ENCODE measurements at places on chromosomes 2 and 18.

- peak; percentile 95 for DNase-seq
Measured at GRCh38 chr2:62578803-62579640, 73.0 kb upstream of the TMEM17 start.

DNA sequence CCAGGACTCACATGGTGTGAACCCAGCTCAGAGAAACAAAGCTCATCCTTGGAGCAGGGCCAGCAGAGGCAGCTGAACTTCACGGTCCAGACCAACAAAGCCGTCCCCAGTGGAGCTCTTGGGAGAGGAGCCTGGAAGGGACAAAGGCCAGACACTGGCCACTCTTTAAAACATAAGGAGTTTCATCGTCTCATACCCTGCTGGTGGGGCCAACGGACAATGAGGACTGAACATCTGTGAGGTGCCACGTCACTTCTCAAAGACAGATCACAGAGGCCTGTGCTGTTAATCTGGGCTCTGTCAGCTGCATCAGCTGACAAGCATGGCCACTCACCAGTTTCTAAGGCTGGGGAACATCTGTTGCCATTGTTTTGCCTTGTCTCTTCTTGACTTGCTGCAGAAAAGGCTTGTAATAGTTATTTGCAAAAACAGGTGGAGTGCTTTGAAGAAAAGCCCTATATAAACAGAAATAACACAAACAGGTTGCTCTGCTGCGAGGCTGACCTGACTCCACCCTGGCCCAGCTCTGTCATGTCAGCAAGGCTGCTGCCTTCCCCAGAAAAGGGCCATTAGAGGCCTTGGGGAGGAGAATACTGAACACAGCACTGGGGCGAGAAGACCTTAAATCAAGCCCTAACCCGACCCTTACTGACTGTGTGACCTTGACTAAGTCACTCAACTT lies 68.1 kb upstream of the DAPL1 start:
- DNase-seq: no peak

GRCh38 chr2:226738821-226739544 lies 60.6 kb downstream of the IRS1 start:
- no peak for DNase-seq

DNA sequence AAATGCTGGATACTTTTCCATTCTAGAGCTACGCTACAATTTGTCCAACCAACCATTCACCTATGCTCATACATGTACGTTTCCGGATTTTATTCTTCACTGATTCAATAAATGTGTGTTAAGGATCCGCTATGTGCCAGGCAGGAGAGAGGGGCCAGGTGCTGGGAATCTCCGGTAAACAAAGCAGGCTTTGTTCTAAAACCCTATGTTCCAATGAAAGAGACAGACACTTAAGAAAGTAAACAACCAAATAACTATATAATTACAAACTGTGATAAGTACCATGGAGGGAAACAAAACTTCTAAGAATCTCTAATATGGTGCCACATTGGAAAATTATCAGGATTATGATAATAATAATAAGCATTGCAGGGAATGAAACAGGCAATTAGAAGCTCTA lies 22.2 kb upstream of the POMC start:
- DNase-seq: no peak

- peak; percentile 72 for DNase-seq
Measured at GRCh38 chr18:51006061-51006818, 23.8 kb upstream of the SMAD4 start.

GRCh38 chr2:47160211-47160610 lies 5.1 kb upstream of the STPG4 start:
- no peak for DNase-seq

GRCh38 chr2:122815120-122815519 lies 1059.7 kb downstream of the TSN start:
- DNase-seq: peak; percentile 1

DNA sequence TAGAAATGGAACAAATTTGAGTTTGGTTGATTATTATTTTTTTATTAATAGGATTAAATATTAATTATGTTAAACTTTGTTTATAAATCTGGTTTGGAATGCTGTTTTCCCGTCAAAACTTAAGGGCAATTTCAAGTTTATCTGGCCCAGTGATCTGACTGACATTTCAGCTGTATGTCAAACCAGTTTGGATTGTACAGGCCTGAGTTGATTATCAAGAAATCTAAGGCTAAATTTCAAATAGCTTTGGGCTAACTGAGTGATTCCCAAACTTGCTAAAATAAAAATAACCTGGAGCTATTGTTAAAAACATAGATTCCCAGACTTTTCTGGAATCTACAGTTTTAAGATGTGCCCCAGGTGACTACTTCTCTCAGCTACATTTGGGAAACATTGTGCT lies 65.9 kb upstream of the SPOPL start:
- DNase-seq: no peak

DNA sequence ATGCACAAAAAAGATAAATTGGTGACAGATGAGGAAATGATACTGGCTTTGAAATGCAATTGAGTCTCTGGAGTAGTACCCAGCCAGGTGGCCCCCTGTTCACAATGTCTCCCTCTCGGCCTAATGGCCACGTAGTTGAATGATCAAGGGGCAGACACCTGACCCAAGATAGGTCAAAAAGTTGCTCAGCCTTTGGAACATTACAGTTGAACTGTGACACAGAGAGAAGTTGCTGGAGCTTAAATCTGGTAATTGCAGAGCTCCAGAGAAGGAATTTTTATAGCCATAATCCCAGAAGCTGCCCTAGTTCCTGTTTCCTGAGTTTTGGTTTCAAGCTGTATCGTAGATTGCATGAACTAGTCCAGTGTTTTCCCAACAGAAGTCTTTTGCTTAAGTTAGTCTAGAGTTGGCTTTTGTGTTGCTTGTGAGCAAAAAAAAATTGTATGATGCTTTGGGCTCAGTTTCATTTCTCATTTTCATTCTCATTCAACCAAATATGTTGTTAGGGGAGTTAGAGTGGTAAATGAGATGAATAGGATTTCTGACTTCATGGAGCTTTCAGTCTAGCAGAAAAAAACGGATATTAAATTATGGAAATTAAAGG lies 117.9 kb downstream of the CSRNP3 start:
- DNase-seq: no peak

- no peak for DNase-seq
Measured at GRCh38 chr2:23510471-23510870, 125.5 kb downstream of the KLHL29 start.

GRCh38 chr2:26687328-26687727 lies 5.2 kb upstream of the KCNK3 start:
- no peak for DNase-seq

GRCh38 chr18:32213693-32214092 lies 23.9 kb downstream of the MEP1B start:
- no peak for DNase-seq

DNA sequence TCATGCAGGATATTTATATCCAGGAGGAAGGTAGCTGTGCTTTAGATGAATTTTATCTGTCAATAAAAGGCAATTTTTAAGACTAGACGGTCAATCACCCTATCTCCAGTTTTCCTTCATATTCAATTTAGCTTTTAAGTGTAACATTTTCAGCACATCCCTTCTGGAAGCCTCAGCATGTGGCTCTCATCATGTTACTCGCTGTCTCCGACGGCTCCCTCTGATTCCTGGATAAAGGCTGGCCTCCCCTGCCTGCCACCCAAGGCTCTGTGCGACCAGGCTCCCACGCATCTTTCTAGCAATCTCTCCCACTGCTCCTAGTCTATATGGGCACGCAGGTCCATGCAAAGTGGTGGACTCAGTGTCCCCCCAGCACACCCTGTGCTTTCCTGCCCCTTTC lies 84.5 kb downstream of the MEP1B start:
- no peak for DNase-seq

GRCh38 chr2:171420728-171421563 lies 12.8 kb downstream of the METTL8 start:
- no peak for DNase-seq

GRCh38 chr18:39840856-39841481 lies 2114.1 kb upstream of the PIK3C3 start:
- no peak for DNase-seq

GRCh38 chr2:148909114-148909513 lies 34.1 kb downstream of the KIF5C start:
- no peak for DNase-seq

DNA sequence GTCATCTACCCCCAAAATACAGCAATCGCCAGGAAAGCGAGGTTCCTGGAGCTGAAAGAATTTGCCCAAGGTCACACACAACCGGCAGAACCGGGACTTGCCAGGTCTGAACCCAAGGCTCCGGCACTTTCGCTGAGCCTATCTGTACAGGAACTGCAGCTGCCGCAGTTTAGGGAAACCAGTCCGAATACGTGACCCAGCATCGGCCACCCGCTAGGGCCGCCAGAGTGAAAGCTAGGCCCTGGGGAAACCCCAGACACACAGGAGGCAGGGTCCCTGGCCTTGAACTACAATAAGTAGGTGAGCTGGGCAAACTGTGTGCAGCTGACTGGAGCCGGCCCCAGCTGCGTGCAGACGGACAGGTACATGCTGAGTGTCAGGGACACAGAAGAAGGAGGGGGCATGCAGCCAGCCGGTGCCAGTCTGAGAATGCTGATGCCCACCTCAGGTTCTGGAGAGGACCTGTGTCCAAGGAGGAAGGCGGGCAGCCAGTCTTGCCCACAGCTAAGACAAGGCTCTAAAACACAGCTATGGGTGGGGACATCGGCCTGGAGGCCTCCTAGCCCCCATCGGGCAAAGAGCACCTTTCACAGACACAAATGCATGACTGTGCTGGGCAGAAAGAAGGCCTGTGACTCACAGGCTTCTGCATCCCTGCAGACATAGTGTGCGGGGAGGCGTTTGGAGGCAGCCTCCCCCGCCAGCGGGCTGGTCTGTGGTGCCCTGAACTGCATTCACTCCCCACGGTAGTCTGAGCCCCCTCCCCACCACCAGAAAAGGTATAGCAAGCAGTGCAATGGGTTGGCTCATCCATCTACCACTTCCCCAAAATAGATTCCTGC lies 107.4 kb upstream of the ID2 start:
- no peak for DNase-seq

DNA sequence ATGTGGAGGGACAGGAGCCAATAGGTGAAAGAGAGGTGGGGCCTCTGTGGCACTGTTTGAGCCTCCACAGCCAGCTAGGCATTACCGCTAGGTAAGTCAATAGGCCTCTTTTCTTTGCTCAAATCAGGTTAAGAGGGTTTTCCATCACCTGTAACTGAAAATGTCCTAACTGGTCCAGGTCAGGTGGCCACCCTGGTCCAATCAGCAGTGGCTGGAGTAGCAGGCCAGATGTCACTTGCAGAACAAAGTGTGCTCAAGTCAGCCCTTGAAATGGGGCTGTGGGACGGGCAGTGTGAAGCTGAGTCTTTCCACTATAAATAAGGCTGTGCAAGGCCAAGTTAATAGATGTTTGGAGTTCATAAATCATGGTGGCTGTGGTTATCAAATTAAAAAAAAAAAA lies 20.9 kb downstream of the FBXO36 start:
- no peak for DNase-seq

DNA sequence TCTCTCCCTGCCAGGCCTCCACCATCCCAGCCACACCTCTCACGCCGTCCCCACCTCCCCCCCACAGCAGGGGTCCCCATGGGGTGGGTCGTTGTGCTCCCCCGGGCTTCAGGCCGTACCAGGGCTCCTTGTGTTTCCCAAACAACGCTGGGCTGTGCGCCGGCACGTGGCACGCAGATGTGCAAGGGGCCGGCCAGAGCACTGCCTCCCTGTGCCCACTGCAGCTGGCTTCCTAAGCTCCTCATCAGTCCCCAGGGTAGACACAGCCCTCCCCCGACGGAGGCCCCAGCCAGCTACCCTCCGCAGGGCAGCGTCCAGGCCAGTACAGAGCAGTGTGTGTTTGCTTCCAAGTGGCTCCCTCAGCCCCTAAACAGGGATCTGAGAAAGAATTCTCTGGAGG lies 34.0 kb downstream of the BIN1 start:
- DNase-seq: no peak

DNA sequence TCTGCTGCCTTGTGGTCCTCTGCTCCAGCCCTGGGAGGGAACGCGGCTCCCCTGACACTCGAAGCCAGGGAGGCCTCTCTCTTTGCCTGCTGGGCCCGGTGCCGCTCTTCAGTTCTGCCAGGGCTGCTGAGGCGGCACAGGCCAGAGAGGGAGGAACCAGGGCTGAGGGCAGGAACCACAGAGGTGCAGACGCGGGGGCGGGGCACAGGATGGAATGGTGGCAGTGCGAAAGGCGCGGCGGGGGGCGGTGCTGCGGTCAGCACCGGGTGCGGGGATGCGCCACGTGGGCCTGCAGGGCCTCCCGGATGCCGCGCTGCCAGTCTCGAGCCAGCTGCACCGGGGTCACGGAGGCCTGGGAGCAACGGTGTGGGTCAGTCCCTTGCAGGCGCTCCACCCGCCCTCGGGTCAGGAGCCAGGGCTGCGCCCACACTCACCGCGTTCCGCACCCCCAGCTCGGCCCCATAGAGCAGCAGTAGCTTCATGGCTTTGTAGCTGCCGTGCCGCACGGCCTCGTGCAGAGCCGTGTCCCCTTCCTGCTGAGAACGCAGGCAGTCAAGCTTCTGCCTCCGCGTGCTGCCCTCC lies 4.4 kb downstream of the ANKRD23 start:
- no peak for DNase-seq

DNA sequence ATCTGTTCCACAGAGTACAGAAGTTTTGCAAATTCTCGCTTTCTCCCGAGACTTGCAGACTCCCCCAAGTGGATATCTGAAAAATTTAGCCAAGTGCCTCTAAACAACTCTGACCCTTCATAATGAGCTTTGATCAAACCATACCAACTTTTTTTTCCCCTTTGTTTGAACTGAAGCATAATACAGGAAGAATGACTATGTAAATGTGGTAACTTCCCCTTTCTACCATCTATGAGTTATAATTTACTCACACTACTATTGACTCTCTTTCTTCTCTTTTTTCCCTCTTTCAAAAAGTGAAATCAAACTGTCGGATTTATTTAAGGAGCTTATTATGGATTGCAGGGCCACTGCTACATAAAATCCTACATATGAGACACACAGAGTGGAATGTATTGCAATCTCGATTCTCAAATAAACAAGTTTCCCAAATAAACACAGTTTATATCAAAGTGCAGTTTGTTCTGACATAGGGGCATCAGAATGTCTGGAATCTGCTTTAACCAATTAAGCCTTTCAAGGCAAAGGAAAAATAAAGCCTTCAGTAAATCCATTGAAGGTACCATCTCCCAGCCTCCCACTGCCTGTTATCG lies 1.4 kb upstream of the ZNF804A start:
- peak; percentile 48 for DNase-seq

GRCh38 chr2:236917164-236917563 lies 168.5 kb upstream of the COPS8 start:
- no peak for DNase-seq

DNA sequence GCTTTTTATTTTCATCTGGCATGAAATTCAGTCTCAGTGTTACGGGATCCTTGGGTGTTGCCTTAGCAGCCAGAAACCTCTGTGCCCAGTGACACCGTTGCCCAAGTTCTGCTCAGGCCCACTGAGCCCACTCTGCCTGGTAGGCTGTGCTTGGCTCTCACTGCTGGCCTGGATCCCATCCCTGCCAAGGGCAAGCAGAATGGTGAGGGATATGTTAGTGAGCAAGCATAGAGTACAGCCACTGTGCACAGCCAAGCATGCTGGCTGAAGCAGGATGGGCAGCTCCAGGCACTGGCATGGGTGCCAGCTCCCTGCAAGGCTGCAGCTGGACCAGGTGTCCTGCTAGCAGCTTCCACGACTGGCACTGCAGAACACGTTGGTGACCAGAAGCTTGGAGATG lies 194.7 kb upstream of the TFPI start:
- DNase-seq: no peak

- no peak for DNase-seq
Measured at GRCh38 chr2:44722026-44722625, 219.4 kb upstream of the SIX3 start.

All from epithelial cell of esophagus (primary cell).